ENCODE measurements at places on chromosomes 12 and 14. TPM values are rescaled to one million over a fixed set of nuclear protein-coding genes. Genes with fewer than 3 reads are reported as not detected.

GRCh38 chr12:84551373-84551772, 361.2 kb downstream of the SLC6A15 start:
- DNase-seq: no peak

DNA sequence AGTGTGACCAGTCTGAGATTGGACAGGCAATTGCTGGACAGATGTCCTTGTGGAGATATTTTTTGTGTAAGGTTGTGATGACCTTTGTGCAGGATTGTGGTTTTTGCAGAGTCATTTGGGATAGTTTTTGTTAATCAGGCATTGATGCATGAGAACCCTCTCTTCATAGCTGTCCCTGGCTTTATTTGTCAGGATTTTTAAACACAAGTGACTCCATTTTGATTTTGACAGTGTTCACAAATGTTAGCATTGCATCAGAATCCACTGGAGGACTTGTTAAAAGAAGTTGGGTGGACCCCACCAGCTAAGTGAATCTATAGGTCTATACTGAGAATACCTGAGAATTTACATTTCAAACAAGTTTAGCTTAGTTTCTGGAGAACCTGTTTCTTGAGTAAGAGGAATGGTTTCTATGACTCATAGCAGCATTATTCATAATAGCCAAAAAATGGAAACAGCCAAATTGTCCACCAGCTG, 11.8 kb downstream of the FNTB start:
- DNase-seq: no peak

DNA sequence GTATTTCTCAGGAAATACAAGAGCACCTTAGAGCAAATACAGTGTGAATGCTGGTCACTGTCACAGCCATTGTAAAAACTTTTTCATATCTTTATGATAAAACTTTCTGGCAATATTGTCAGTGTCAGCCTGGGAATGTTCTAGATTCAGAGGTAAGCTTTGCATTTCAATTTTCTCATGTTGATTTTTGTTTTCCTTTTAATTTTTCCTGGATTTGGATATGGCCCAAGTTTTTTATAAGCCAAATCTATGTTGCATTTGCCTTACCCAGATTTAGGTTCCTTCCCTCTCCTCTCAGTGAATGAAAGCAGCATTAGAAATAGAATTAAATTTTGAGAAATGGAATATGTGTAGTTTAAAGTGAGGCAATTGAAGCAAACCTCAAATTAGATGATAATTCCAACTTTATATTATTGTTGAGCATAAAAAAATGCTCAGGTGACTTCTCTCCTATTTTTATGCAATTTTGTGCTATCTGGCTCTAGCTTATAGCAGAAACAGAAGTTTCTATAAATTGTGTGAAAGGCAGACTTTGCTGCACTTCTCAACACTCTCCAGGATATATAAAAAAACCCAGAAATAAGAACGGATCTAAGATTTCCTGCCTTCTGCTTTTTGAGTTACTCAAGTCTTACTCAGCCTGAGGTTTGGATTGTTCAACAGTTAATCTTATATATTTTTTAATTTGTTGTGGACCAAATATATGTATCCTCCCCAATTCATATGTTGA, 368.2 kb upstream of the PRICKLE1 start:
- DNase-seq: no peak

DNA sequence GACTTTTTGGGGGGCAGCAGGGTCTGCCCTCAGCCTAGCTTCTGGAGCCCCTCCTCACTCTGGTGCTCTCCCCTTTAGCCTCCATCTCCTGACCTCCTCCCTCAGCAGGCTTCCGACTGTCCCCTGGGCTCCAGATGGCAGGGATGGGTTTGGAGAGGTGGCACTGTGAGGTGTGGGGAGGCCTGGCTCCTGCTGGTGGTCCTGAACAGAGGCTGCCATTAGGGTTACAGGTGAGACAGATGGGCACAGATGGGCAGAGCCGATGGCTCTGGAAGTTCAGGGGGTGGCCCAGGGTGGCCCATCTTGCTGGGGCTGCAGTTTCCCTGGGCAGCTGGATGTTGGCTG, 68.5 kb upstream of the BEGAIN start:
- DNase-seq: no peak

PLEKHD1 gene
- 0.08 TPM for total RNA-seq

KRT85 gene
- total RNA-seq: not detected

PLCZ1 gene
- not detected for total RNA-seq

ADCY6 gene
- not detected for total RNA-seq

MLXIP gene
- total RNA-seq: 61.7 TPM

LARP4 gene
- 40.6 TPM for total RNA-seq
